Stimulated activated CD4-positive, alpha-beta T cell treated with anti-CD3 and anti-CD28 coated beads, Interleukin-1b, Interleukin-23, amount 100 ng/mL, for 1 hour (primary cell): ENCODE measurements at places on chromosomes 5 and 9.
A peak's percentile ranks its signal among the peaks of the same experiment; 100 is the strongest.

DNA sequence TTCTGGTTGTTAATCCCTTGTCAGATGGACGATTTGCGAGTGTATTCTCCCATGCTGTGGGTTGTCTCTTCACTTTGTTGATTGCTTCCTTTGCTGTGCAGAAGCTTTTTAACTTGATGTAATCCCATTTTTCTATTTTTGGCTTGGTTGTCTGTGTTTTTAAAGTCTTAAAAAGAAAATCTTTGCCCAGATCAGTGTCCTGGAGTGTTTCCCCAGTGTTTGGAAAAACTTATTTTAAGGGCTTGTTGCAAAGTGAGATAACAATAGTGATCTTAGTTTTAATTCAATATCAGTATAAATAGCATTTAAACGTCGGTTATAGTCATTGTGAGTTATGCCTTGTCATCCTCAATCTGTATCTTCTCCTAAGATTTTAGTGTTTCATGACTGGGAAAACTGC lies 329.5 kb downstream of the CCDC171 start:
- DNase-seq, result no peak

DNA sequence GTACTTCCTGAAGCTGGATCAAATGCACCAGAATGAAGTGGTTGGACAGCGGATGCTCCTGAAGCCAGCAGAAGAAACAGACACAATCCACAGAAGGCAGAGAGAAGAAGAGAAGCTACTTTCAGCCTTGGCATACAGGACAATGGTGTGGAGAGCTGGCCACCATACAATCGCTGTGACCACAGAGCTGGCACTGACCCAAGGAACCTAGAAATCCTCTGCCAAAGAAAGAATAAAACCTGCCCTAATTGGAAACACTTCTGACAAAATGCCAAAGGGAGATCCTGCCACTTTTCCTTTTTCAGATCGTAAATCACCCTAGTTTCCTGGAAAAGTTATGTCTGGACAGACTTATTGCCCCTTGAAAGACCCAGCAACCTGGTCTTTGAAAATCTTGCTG lies 77.8 kb downstream of the BAAT start:
- no peak for DNase-seq

DNA sequence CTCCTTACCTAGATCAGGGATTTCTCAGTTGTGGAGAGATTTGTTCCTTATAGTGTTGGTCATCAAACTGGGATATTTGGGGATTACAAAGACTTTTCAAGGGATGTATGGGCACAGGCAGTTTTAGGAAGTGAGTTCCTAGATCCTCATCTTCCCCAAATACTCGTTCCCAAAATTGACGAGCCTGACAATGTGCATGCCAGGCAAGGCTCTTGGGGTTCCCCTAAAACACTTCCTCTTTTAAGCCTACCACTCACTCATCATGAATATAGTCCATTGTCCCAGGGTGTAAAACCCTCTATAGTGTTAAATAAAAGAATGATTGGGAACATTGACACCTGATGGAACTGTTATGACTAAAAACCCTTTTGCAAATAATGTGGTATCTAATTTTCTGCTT lies 26.4 kb downstream of the PDCD1LG2 start:
- no peak for DNase-seq

DNA sequence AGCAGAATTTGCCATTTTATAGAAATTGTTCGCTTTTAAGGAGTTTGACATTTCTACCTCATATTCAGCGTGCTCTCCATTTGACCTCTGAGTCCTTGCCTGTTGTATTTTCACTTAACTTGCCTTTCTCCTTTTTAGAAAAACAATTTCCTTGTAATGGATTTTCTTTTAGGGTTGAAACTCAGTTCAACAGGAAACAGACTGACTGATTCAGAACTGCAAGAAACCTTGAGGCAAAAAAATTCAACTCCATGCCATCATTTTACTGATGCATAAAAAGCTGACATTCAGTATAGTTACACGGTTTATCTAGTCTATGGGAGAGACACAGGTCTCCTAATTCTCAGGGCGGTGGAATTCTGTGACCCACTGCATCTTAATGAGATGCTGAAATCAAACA lies 59.8 kb downstream of the MRPS30 start:
- DNase-seq, result no peak

GRCh38 chr9:136617746-136618579 lies 44.8 kb upstream of the EGFL7 start:
- DNase-seq, result no peak

GRCh38 chr5:167546270-167546669 lies 745.2 kb upstream of the WWC1 start:
- no peak for DNase-seq

DNA sequence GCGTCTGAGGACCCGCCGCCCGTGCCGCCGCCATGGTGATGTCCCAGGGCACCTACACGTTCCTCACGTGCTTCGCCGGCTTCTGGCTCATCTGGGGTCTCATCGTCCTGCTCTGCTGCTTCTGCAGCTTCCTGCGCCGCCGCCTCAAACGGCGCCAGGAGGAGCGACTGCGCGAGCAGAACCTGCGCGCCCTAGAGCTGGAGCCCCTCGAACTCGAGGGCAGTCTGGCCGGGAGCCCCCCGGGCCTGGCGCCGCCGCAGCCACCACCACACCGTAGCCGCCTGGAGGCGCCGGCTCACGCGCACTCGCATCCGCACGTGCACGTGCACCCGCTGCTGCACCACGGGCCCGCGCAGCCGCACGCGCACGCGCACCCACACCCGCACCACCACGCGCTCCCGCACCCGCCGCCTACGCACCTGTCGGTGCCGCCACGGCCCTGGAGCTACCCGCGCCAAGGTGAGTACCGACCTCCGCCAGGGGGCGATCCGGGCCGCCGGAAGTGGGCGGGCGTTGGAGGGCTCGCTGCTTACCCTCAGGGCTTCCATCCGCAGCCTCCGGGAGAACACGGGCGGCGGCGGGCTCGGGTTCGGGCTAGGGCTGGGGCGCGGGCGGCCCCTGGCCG lies 8.5 kb downstream of the PRR7 start:
- peak; percentile 86 for DNase-seq
